ENCODE measurements at places on chromosomes 16 and 17.
A peak's percentile ranks its signal among the peaks of the same experiment; 100 is the strongest.

DNA sequence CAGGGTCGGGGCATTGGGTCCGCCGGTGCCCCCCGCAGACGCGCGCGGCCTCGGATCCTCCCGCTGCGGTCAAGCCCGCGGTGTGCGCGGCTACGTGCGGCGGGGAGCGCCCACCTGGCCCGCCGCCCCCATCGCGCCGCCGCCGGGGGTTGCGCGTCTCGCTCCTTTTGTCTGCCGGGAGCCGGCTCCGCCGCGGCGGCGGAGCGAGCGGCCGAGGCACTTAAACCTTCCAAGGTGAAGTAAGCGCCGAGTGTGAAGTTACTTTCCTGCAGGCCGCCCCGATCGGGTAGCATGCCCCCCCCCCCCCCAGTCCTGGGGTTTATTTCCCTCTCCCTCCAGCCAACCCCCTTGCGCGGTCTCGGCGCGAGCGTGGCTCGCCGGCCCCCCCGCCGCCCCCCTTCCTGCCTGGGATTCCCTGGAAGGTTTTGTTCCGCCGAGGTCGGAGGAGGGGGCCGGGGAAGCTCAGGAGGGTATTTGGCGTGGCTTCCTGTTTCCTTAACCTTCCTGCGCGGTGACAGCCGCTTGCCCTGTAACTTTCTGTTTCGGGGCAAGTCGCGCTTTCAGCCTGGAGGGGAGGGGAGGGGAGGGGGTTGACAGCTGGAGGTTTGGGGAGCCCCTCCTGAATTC lies 56.6 kb upstream of the GSE1 start:
- no peak for DNase-seq

DNA sequence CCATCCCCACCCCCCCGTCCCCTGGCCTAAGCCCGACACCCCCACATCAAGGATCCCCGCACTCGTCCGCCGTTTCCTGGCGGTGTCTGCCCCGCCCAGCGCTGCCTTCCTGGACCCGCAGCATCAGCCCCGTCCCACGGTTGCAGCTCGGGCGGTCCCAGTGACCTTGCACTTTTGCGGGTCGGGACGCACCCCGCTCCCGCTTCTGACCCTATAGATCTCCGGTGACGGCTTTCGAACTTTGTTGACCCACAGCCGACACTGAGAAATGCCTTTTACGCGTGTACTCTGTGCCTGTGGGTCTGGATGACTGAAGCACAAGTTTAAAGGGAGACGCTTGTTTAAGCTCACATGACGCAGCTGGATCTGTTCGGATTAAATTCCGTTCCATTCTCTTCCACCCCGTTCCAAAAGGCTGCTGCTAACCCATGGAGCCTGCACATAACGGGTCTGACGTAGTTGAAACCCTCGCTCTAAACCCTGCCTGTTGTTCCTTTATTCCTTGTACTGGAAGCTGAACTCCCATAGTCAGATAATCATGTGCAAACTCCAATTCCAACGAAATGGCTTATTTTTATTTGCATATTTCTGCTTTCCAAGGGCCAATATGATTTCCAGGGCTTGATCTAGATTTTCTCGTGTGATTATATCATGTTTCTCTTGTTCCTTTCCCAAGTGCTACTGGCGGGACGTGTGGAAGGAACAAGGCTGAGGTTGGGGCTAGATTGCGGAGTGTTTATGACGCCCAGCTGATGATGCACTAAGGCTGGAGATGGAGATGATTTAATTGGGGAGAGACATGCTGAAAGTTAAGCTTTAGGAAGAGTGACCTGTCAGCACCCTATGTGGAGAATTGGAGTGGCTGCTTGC lies 834 bp downstream of the FLYWCH1 start:
- peak; percentile 73 for DNase-seq

DNA sequence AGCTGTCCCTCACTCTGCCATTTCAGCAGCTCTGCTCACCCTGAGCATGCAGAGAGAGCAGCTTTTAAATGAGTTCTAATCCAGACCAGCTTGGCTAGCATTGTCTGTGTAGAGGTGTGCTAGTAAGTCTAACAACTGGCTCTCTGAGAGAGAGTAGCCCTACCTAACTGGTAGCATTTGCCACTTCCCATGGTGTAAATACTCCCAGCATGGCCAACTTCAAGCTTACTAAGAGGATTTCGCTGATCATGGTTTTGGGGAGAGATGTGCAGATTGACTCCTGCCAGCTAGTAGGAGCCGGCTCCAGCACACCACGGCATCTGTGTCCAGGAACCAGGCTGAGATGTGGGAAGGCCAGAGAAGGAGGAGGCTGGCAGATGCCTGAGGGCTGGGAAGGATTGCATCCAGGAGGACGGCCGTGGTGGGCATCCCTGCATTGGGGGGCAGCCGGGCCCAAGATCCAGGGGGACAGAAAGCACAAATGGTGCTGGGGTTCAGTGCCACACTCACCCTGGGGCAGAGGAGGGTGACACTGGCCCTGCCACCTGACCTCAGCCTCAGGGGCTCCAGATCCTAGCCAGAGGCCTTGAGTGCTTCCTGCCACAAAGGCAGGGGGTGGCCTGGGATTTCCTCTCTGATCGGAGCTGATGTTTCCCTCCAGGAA lies 394.9 kb upstream of the TNRC6C start:
- no peak for DNase-seq

- peak; percentile 28 for DNase-seq
Observed at GRCh38 chr17:48215583-48216139, 108.1 kb downstream of the SNX11 start.

Measured in IMR-90 (cell line).